ENCODE measurements at places on chromosomes 6 and 20.

DNA sequence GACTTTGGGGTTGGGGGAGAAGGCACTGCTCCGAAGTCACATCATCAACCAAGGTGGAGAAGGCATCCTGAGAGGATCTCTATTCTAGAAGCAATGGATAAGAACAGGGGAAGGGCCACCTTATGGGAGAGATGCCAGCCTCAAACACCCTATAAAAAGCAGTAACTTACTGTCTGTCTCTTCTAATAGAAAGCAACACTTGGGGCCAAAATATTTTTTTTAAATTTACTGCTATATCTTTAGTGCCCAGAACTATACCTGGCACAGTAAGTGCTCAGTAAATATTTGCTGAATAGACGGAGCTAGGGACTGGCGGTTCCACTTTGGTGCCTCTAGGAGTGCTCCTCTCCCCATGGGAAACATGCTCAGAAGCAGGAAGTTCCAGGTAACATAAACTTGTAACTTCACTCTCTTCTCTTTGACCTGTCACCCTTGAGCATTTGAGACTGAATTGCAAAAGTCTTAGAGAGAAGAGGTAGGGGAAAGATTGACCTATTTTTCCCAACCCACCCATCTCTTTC is 807 bp upstream of the OTOR start:
- no peak for DNase-seq

- peak; percentile 16 for DNase-seq
Measured at GRCh38 chr6:56840467-56841380, 114.2 kb upstream of the BEND6 start.

- no peak for DNase-seq
Measured at GRCh38 chr6:37488476-37488875, 11.2 kb downstream of the CCDC167 start.

- no peak for DNase-seq
Measured at GRCh38 chr6:146972546-146972945, 231.7 kb upstream of the STXBP5 start.

- DNase-seq, result peak; percentile 68
Measured at GRCh38 chr6:36686668-36687513, 8.4 kb downstream of the CDKN1A start.

DNA sequence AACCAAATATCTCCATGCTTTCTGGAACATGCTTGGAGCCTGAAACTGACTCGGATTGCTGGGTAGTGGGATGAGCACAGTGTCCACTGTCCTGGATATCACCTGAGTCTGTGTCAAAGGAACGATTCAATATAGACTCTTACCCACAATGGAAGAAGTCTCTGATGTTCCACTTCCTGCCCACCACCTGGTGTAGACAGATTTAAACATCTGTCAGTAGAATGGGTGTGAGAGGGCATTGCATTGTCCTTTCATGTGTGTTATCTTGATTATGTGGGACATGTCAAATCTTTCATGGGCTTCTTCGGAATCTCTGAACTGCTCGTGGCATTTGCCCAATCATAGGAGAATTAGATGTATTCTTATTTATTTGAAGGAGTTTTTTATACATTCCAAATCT is 20.8 kb downstream of the ULBP3 start:
- no peak for DNase-seq

DNA sequence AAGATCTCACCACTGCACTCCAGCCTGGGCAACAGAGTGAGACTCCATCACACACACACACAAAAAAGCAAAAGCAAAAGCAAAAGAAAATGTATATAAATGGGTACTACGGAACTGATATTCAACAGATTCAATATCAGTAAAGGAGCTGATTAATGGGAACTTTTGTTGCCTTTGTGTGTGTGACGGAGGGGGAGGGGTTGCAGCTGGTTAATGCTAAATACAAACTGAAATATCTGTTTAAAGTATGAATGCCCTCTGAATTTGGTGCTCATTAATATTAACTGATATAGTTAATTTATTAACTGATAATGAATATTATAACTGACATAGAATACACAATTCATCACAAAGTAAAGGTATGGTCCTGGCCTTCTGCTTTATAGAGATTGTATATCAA is 8.4 kb downstream of the NCOA6 start:
- DNase-seq, result no peak

- DNase-seq, result no peak
Measured at GRCh38 chr6:62721408-62721807, 435.4 kb upstream of the KHDRBS2 start.

GRCh38 chr6:142184307-142184706 is 37.2 kb downstream of the VTA1 start:
- DNase-seq, result no peak

DNA sequence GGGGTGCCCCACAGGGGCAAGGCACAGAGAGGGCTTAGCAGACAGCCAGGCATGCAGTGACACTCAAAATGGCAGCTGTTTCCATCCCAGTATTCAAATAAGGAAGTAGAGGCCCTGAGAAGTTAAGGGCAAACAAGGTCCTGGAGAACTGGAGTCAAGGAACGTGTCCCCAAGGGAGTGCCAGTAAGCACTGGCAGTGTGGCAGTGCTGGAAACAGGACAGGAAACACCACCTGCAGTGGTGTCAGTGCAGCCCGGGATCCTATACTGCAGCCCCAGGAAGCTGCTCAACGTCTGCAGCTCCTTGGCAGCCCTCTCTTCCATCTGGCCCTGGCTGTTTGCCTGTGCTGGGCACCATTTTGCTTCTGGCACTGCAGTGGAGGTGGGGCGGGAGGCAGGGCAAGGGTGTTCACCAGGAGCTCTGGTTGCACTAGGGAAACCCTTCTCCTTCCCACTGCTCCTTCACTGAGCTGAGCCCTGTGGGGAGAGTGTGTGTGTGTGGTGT is 56.3 kb downstream of the EDN3 start:
- DNase-seq, result no peak

DNA sequence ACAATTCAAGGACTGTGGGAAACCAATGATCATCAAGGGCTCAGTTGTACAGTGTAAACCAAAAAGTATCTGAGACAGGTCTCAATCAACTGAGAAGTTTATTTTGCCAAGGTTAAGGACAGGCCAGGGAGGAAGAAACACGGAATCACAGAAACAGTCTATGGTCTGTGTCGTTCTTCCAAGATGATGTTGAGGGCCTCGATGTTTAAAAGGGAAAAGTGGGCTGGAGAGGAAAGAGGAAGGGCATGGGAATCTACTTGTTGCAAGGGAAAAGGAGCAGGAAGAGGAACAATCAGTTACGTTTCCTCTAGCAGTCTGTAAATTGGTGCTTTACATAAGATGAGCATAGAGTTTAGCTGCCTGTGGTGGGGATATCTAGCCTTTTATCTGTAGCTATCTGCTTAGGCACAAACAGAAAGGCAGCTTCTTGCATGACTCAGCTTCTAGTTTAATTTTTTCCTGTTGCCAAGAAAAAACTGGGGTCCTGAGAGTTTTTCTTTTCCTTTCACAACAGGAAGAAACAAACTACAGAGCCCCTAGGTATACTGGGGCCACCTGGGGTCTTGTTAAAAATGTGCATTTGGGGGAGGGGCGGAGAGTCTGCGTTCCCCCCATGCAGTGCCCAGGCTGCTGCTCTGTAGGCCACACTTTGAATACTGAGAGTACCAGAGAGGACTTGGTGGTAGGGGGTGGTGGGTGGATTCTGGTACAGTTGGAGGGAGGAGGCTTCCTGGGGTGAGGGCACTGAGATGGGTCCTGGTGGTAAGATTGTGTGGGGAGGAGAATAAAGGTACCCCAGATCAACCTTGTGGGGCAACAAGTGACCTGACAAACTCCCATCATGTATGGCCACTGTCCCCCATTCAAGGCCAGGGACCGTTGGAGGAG is 35.3 kb upstream of the EZR start:
- peak; percentile 57 for DNase-seq

- no peak for DNase-seq
Measured at GRCh38 chr6:138849791-138850190, 53.9 kb downstream of the ECT2L start.

- no peak for DNase-seq
Measured at GRCh38 chr6:121319112-121319553, 15.1 kb downstream of the TBC1D32 start.

DNA sequence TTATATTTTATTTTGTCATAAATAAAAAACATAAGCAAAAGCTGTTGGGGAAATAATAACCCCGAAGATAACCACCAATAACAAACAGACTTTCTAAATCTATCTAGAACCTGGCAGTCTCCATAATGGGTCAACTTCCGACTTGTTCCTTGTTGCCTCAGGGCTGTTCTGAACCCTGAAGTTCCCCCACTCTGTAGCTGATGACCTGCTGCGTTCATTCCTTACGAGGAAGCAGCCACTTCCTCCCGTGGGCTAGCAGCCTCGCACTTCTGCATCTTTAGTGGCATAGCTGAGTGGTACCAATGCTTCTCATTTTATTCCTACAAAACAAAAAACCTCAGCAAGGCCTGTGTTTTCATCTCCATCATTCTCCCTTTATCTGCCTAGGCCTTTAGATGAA is 103.0 kb downstream of the PLEKHG1 start:
- peak; percentile 42 for DNase-seq

DNA sequence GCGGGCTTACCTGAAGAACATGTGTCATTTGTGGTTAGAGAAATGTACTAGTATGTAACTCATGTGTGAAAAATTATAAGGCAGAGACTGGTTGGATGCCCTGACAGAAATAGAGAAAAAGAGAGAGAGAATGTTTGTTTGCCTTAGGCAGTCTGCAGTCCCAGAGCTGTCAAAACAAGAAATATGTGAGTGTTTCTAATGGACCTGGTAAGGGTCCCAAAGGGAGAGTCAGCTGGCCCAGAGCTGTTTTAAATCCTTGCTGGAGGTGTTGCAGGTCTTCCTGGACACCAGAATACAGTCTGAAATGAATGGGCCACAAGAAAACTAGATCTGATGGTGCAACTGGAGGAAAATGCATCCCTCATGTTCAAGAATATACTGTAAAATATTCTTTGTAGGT is 158.3 kb upstream of the OGFRL1 start:
- DNase-seq, result no peak

- DNase-seq, result no peak
Measured at GRCh38 chr20:45034436-45034835, 66.5 kb downstream of the KCNS1 start.

- no peak for DNase-seq
Measured at GRCh38 chr6:138528137-138528536, 28.8 kb upstream of the NHSL1 start.

GRCh38 chr6:133683606-133684005 is 205.3 kb upstream of the TCF21 start:
- no peak for DNase-seq

- DNase-seq, result no peak
Measured at GRCh38 chr20:21503345-21503744, 10.5 kb downstream of the NKX2-2 start.

- no peak for DNase-seq
Measured at GRCh38 chr6:113623129-113623528, 234.0 kb upstream of the MARCKS start.

DNA sequence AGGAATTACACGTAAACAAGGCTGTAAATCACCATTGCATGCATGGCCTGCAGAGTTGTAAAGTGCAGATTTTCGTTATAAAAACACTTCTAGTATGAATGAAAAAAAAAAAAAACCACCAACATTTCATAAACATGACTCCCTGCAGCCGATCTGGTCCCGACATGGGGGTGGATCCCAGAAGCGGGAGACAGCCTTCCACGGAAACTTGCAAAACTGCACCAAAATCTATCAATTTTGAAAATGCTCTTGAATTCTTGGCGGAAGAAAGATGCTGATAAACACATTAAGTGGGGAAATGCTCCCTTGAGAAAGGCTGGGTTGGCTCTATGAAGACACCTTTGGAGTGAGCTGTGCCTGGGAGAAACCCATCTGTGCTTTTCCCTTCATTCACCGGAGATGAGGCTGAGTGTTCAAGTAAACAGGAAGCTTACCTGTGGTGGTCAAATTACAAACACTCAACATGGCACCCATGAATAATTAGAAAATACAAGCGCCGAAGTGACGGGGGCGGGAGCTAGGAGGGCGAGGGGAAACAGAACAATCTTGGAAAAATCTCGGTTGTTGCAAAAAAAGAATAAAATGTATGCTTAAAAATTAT is 845 bp upstream of the ANKRD60 start:
- DNase-seq, result no peak

DNA sequence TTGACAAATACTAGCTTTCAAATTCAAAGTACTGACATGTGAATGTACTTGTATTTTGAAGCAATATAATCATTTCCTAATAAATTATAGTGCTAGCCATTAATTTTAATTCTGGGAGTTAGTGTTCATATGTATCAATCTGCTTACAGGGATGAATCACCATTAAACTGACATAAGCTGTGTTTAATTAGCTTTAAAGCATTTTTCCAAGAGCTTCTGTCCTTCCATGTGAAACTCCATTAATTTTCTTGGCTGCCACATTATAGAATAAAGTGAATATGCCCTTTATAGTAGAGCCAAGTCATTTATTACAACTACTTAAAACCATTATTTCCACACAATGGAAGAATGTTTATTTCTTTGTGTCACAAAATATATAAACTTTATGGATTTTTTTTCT is 150.8 kb downstream of the COL21A1 start:
- no peak for DNase-seq

DNA sequence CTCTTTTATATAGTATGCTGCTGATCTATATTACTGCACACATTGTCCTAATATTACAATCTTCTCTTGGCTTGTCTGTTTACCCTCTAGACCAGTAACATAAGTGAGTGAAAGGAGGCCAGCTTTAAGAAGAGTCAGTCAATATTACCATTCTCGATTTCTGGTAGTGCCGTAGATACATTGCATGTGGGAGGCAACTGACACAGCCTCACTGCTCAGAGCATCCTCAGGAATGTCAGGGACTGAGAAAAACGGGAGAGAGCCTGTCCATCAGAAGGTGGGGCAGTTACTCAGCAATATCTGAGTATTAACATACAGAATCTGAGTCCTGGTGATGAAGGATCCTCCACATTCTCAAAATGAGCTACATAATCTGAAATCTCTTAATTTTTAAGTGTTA is 259.9 kb downstream of the GJA1 start:
- DNase-seq, result no peak

DNA sequence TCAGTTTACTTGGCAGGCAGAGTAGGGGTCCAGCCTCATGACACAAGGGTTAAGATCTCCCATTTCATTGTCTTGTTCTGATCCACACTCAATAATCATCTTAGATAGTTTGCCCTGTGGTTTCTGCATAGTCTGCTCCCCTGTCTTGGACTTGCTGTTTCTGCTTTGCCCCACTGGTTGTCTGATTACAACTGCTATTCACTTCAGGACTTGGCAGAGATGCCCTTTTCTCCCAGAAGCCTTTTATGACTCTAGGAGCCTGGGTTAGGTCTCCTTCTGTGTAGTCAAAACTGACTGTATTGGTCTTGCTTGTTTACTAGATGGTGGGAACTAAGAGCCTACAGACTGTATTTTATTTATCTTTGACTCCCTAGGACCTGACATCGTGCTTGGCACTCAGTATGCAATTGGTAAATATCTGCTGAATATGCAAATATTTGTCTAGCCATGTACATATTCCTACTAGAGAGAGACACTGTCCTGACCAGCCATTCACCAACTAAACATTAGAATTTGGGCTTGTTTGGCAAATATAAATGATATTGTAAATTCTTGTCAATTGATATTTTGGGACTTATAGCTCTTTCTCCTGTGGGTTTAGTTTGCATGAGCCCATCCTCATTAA is 165.9 kb upstream of the KCNK16 start:
- DNase-seq, result no peak

- DNase-seq, result peak; percentile 33
Measured at GRCh38 chr6:84428300-84428907, 201.0 kb upstream of the CEP162 start.
